Osteoblast (primary cell): ENCODE measurements at places on chromosomes 2 and 18. TPM values are rescaled to one million over a fixed set of nuclear protein-coding genes. Genes with fewer than 3 reads are reported as not detected.

GRCh38 chr2:8847400-8847799 is 10.0 kb upstream of the KIDINS220 start:
- DNase-seq, result peak; percentile 76

- DNase-seq, result no peak
These were observed 235.0 kb downstream of the GULP1 start for GRCh38 chr2:188526701-188527100.

DNA sequence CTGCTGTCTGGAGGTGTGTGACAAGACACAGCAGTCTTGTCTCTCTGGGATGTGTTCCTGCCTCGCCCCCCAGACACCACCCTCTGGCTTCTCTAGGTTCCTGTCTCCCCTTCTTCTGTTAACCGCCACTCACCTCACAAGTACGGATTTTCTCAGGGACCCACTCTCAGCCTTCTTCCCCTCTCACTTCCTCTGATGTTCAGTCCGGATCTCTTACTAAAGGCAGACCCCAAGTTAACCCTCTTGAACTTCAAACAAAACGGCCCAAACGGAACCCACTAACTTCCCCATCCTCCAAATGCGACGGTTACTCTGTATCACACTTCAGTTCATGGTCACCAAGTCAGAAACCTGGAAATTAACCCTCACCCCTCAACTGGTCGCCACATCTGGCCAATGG is 32.0 kb downstream of the B4GALT6 start:
- no peak for DNase-seq

- no peak for DNase-seq
These were observed 52.6 kb downstream of the CALCRL start for GRCh38 chr2:187395276-187396015.

DNA sequence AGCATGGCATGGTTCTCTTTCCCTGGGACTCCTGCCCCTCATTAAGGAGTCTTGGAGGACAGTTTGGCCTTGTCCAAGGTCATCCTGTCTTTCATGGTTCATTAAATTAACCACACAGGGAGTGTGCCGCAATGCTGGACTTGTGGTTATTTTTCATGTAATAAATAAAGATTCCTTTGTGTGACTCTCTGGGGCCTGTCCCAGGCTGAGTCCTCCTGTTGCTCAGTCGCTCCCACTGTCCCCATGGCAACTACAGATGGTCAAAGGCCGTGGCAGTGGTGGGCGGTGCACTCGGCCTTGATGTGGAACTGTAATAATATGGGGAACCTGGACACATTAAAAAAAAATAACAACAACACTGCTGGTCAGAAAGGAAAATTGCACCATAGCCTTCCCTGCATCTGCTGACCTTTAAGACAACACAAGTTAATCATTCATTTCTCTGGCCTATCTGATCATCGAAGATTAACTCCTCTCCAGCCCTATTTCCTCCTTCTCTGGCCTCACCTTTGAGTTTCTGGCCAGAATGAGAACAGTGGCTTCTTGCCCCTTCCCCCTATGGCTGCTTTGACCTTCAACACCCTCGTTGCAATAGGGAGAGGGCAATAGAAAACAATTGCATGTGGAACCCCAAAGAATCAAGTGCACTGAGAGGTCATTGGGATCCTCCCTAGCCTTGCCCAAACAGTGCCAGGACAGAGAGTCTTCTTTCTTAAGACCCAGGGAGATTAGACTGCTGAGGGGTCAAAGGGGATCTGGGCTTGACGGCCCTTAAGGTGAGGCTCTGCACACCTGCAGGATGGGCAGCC is 44.7 kb downstream of the PSD4 start:
- DNase-seq, result peak; percentile 68

DNA sequence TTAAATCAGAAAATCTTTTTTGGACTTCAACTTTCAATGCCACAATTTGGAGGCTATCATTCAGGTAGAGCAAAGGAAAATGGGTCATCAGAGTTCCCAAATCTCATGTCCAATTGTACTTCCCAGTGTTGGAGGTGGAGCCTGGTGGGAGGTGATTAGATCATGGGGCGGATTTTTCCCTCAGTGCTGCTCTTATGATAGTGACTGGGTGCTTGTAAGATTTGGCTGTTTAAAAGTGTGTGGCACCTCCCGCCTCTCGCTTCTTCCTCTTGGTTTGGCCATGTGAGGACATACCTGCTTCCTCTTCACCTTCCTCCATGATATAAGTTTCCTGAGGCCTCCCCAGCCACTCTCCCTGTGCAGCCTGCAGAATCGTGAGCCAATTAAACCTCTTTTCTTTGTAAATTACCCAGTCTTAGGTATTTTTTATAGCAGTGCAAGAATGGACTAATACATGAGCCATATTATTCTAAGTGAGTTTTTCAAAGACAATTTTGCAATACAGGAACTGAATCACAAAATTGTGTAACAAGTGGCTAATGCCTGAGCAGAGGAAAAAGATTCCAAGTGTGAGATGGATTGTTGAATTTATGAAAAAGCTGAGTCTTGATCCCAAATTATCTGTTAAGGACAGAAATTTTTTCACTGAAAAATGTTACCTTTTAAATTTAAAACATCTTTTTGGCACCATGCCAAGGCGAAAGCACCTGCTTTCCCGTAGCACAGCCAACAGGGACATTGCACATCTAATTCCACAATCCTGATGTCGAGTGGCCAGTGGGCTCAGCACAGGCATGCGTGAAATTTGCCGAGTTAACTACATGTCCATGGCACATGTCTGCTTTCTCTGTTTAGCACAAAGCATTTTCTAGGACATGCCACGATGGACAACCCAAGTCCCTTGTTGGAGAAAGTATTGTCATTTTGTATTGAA is 150.9 kb downstream of the COL6A3 start:
- peak; percentile 51 for DNase-seq

DNA sequence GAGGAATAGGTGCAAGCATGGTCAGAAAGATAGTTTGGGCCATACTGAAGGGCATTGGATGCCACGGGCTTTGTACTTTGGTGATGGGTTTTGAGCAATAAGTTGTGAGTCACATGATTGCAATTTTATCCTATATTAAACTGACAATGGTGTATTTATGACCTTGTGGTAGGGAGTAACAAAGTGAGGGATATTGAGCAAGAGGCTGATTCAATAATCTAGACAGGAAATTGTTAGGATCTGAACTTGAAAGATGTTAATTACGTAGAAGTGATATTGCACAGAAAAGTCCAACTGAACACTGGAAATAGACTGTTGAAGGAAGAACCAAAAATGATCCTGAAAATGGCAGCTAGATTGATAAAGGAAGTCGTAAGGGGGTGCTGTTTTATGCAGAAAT is 46.6 kb upstream of the TCF4 start:
- DNase-seq, result peak; percentile 74

DNA sequence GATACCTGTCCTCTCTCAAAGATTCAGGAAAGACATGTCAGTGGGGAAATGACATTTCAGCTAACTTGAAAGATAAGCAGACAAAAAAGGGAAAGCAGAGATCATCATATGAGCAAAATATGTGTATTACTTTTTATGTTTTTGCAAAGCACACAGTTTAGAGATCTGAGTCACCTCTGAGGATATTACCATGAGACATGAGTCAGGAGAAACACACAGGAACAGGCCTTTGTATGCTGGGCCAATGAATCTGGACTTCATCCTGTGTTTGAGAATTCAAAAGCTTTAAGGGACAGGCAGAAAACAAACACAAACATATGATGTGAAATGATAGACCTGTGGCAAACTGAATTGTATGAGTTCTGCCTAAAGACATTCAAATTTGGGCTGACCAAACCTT is 306.0 kb upstream of the EPC2 start:
- peak; percentile 64 for DNase-seq

DNA sequence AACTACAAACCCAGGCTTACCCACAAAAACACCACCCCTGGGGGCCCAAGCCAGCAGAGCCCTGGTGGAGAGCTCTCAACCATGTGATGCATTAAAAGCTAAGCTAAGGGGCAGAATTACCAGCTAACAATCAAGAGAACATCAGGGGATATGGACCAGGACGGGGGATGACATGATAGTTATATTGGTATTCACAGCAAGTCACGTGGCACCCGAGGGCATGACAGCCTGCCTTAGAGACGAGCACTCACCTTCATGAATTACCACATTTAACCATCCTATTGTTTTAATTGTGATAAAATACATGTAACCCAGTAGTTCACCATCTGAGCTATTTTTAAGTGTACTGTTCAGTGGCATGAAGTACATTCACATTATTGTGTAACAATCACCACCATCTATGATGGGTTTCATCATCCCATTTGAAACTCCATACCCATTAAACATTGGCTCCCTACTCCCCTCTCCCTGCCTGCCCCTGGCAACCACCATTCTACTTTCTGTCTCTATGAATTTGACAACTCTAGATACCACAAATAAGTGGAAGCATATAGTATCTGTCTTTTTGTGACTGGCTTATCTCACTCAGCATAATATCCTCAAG is 245.6 kb downstream of the ANAPC1 start:
- no peak for DNase-seq

DNA sequence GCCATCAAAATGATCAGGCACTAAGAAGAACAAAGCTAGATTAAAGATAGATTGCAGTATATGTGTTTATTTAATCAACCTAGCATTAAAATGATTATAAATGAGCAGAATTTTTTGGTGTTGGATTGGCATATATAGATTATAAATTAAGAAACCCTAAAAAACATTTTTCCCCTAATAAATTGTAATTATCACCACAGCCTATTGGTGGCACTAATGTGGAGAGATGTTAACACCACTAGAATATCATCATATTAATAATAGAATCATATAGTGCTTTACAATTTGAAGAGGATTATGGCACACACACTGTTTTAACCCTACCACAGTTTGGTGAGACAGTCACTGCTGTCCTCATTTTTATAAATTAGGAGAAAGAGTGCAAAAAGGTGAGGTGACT is 112.4 kb upstream of the RND3 start:
- no peak for DNase-seq

GRCh38 chr18:49274188-49274714 is 186.2 kb downstream of the DYM start:
- DNase-seq, result no peak

- peak; percentile 22 for DNase-seq
These were observed 73.2 kb downstream of the TMEM247 start for GRCh38 chr2:46552528-46552927.

DNA sequence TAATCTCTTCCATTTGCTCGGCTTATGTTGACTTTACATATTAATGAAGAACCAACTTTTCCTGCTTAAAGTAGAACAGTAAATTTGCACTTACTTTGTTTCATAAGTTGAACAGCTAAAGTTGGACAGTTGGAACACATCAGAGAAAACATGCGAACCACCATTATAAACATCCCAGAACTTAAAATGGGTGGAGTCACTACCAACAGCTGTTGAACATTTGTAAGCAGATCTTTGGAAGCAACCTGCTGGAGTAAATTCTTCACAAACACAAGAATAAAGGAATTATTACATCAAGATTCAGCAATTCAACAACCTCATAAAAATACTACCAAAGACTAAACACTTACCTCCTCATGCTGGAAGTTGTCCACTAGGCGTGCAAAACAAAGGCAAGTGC is 96.4 kb upstream of the DNER start:
- DNase-seq, result no peak

DNA sequence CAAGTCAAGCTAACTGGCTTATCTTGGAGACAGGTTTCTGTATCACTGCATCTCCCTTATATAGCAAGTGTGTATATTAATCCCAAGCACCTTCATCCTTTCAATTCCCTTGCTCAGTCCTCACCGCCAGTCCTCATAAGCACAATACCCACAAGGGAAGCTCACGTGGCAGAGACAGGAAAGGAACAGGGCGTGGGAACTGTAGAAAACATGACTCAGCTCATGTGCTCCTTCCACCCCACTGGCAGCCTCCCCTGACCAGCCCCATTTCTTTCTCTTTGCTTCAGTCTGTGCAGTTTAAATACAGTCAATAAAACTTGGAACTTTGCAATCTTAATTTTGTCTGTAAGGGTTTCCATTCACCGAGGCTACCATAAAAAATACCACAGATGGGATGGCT is 36.5 kb upstream of the CDH19 start:
- no peak for DNase-seq

- DNase-seq, result peak; percentile 93
These were observed 43.3 kb upstream of the ZFP36L2 start for GRCh38 chr2:43269706-43270105.

DNA sequence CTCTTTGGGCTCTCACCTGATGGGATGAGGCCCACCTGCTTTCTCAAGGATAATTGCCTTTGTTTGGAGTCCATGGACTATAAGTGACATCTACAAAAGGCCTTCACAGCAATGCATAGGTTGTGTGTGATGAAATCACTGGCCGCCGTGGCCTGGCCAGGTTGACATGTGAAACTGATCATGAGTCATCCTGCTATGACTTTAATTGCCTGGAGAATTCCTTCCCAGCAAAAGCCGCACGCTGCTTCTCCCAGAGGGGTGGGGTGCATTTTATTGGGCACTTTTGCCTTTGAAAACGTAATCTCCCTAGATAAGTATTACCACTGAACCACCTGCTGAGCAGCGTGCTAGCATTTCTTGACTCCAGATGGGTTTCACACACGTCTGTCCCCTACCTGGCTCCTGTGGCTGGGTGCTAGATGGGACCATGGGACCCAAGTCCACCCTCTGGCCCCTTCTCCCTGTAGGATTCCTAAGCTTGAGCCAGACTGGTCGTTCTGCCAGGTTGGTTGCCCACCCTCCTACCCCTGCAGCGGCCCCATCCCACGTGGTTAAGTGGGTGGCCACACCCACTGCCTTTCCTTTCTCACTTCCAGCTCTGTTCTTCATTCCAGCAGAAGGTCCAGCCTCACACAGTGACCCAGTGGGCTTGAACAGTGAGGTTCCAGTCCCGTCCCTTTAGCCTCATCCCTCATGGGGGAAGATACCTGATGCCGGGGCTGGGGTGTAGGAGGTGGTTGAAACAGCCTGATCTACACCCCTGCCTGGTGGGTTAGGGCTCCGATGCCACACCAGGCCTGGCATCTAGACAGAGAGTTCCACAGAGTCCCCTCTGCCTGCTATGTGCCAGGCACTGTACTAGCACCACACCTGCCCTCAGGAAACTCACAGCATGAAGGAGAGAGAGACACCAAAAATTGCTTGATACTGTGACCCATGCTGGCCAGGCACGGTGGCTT is 89.6 kb downstream of the GBX2 start:
- DNase-seq, result peak; percentile 80

- DNase-seq, result no peak
These were observed 71.1 kb downstream of the LDLRAD4 start for GRCh38 chr18:13289481-13290205.

DNA sequence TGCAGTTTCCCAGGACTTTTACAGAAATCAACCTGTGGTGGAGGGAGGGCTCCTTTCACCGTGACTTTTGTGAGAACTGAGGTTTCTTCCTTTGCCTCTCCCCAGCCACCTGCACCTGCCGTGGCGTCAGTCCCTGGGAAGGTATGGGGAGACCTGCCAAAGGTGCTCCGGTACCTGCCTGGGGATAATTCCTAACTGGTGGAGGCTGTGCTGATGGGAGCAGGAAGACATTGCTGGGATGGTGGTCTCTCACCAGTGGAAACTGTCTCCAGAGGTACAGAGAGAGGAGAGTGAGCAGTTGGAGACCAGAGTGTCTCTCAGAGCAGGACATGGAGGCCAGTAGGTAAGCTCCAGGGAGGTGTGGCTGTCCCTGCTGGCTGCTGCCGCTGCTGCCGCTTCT is 52.6 kb downstream of the CIB4 start:
- no peak for DNase-seq

GRCh38 chr2:33038799-33039198 is 92.0 kb downstream of the LTBP1 start:
- DNase-seq, result no peak

Gene TEKT4
- total RNA-seq, result not detected in 2 replicates

Gene ZC3H15
- 71.7 and 71.9 TPM in 2 replicates for total RNA-seq

Gene MAP3K19
- not detected in 2 replicates for total RNA-seq

Gene TM4SF20
- 0.88 and 1.1 TPM in 2 replicates for total RNA-seq

Gene HOXD8
- total RNA-seq, result 3.3 and 5.6 TPM in 2 replicates
